ENCODE measurements at places on chromosomes 12 and 14.

DNA sequence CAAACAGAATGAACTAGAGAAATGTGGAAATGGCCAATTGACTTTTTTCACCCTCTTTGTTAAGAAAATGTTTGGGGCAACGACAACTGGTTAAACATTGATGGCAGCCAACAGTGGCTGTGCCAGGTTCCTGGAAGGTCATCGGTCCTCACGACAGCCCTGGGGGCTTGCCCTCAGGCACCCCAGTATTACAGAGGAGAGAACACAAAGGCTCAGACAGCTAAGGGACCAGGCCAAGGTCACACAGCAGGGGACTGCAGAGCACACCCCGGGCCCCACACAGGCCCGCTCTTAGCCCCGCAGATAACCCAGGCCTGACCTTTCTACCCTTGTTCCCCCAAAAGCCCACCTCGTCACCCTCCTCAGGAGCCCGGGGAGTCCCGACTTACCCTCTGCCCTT is 1.3 kb downstream of the TRPV4 start:
- DNase-seq, result no peak

DNA sequence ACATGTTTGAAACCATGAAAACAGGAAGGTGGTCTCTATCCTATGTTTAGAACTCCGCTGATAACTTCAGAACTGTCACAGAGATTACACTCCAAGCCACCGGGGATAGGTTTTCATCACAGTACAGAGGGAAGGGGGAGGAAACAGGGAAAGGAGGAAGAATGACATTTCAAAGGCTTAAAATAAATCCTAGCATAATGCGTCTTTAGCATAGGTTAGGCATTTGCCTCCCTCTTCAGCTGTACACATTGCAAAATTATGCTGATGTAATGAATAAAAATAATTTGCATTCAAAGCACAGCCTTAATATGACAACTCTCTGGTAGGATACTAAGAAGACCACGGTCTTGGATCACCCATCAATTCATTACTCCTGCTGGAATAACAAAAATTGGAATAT is 54.3 kb upstream of the PYGL start:
- no peak for DNase-seq

GRCh38 chr12:130775953-130776856 is 60.1 kb upstream of the RIMBP2 start:
- no peak for DNase-seq

DNA sequence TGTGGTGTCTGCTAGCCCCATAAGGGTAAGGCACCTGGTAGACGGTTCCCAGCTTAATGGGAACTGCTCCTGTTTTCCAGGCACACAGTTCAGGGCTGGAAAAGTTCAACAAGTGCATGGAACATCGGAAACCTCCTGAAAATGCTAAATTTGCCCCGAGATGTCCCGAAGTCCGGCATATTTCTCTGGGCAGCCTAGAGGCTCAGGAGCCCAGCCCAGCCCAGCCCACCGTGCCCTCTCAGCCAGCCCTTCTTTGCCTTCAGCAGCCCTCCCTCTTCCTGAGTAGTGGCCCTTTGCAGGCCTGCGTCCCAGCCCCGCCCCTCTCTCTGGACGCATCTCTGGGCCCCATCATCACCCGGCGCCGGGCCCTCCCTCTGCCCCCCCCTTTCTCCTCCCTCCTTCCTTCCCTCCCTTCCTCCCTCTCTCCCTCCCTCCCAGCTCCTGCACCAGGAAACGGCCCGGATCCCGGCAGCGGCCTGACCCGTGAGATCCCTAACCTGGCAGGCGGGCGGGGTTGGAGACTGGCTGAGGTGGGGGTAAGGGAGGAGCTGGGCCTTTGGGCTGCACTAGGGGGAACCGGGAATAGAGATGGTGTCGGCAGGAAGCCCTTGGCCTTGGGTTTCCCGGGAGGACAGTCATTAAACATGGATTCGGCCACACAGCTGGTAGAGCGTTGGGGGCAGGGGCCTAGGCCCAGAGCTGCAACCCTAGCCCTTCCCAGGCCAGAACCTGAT is at the start of gene BCL2L2:
TSS of gene BCL2L2 (plus strand) at position 422 of the 734 bp plus-strand sequence. CDS start 935 bp downstream, outside the sequence.
- DNase-seq, result no peak

DNA sequence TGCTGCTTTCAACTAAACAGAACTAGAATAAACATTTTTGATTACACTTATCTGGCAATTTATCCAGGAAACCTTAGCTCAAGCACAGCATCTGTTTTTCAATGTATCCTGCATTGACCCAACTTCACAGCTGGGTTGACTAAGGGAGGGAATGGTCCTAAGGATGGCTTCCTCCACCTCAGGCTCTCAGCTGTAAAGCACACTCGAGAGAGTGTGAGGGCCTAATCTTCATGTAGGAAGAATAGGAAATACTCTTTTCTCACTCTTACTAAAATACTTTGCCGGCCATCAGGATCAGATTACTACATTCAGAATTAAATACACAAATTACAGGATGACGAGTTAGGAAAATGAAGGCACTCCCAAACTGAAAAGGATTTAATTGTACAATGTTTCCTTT is 7.2 kb downstream of the SETD3 start:
- DNase-seq, result no peak

DNA sequence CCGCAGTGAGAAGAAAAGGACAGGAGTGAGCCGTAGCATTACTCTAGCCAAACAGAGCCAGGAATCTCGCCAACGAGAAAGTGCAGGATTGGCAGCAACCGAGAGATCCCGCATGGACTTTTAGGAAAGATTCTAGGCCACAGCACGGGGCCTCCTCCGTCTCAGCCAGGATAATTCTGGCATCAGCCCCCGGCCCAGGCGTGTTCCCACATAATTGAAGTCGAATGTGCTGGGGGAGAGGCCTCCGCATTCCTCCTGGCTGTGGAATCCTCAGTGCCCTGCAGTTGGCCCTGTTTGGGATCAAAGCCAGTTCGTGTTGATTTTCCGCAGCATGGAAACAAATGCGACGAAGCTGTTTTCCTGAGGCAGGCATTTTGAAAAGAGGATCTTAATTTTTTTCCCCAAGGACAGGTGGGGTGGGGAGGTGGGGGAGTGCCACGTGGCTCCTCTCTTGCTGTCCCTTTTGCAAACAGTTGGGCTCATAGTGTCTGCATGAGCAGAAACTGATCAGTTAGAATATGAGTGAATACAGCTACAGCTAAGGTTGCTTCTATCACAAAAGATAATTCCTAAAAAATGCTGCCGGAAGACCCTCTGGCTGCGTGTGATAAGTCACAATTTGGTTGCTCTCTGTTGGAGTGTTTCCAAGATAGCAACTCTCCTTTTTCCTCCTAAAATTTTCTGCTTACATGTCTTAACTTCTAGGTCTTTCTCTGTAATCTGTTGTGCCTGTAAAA is 37.3 kb upstream of the ATXN2 start:
- DNase-seq, result no peak

DNA sequence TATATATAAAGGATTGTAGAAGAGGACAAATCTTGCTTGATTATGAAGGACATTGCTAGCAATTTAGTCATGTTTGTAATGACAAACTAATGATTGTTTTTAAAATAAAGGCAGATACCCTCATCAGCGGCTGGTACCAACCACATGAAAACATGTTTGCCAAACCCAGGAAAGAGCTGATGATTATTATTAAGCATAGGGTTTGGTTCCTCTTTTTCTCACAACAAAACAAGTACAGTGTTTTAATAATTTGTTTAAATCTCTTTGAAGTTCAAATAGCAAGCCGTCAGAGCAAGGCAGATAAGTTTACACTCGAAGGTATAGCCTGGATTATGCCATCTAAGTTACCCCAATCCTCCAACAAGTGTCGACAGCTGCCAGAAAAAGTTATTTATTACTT is 5.3 kb upstream of the SINHCAF start:
- DNase-seq, result no peak

- DNase-seq, result no peak
Observed at GRCh38 chr12:54959291-54960018, 25.1 kb downstream of the TESPA1 start.

GRCh38 chr14:103880348-103881267 is 33.2 kb upstream of the PPP1R13B start:
- no peak for DNase-seq

GRCh38 chr14:39342768-39343167 is 89.5 kb downstream of the FBXO33 start:
- no peak for DNase-seq

- no peak for DNase-seq
Observed at GRCh38 chr12:6065863-6066199, 58.6 kb downstream of the VWF start.

DNA sequence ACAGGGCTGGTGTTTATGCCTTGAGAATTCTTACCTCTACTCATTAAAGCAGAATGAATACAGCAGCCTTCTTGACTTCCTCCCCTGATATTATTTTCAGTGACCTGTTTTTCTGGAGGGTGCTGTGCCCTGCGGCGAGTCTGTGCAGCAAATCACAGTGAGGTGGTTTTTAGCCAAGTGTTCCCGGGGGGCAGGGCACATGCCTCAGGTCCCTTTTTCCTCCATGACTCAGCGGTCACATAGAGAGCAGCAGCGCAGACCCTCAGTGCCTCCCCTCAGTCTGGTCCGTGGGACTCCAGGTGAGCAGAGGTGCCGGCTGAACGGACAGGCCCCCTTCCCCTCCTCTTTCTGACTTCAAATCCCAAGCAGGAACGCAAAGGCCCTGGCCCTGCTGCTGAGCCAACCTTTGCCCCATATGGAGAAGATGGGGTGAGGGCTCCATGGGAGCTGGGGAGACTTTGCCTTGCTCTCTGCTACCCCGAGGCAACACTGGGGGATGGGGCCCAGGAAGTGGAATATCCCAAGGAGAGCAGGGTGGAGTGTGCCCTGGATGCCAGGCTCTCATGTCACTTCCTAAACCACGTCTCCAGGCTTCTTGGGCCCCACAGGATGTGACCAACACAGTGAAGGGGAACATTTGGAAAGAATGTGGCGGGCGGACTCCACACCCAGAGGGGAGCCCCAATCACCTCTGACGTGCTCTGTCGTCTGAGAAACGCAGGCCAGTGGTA is 90.0 kb downstream of the DHRS2 start:
- DNase-seq, result no peak

DNA sequence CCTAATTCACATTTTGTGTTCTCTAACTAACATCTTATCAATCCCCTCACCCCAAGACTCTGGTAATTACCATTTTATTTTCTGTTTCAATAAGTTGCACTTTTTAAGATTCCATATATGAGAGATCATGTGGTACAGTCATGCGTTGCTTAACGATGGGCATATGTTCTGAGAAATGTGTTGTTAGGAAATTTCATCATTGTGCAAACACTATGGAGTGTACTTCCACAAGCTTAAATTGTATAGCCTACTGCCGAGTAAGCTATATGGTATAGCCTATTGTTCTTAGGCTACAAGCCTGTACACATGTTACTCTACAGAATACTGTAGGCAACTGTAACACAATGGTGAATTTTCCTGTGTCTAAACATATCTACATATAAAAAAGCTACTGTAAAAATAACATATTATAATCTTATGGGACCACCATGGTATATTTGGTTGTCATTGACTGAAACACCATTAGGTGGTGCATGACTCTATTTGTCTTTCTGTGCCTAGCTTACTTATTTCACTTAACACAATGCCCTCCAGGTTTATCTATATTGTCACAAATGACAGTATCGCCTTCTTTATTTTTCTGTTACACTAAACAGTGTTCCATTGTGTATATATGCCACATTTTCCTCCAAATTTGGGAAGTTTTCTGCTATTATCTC is 473.4 kb upstream of the LMO3 start:
- no peak for DNase-seq

DNA sequence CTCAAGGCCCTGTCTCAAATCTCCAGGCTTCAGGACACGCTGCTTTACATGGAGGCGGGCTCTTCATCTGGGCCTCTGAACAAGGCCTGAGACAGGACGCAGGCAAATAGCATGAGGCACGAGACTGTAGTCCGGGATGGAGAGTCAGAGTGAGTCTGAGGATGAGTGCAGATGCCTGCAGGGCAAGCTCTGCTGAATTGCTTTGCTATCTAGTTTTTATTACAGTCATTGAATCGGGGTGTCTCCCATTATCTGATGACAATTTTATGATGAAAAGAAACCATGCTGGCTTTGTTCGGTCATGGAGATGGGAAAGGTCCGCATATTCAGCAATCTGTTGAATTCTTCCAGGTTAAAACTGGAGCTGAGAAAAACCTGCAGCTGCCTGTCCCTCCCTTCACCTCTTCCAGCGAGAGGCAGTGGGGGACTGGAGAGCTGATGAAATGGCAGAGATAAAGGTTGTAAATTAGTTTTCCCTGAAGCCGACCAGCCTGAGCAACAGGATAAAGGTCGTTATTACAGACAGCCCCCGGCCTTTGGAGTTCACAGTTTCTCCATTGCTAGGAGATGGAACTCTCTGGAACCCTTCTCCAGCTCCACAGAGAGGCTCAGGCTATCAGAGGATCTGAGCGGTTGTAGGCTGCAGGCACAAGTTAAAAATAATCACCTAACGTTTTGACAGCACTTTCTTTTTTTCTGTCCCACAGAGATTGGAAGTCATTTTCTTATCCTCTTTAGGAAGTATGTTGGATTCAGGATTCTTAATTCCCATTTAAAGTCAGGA is 1.3 kb upstream of the ADGRD1 start:
- DNase-seq, result no peak

DNA sequence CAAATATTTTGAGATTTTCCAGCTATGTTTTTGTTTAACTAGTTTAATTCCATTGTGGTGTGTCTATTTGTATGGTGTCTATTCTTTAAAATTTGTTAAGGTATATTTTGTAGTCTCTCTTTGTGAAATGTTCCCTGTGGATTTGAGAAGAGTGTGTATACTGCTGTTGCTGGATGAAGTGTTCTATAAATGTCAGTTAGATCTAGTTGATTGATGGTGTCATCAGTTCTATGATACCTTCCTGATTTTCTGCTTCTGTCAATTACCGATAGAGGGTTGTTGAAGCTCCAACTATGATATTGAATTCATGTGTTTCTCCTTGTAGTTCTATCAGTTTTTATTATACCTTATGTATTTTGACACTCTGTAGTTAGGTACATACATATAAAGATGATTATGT is 53.1 kb downstream of the FUT8 start:
- no peak for DNase-seq

- no peak for DNase-seq
Observed at GRCh38 chr12:75714462-75715322, 203.3 kb upstream of the KRR1 start.

DNA sequence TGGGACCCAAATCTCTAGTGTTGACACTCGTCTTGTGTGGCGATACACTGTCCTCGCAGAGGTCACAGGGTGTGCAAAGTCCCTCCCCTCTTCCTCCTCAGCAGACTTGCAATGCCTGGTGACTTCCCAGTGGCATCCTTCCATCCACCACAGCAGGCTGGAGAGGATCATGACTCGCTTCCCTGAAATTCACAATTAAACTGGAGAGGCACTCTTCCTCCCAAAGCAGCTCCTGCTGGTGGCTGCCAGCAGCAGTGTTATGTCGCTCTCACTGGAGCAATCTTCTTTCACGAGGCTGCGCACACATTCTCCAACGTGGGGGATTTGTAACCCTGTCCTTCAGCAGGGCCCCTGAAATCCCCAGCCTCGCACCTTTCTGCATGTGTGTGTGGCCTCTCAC is 145.2 kb upstream of the TMCC3 start:
- DNase-seq, result no peak

GRCh38 chr12:47773062-47773857 is at the start of gene SLC48A1:
Gene SLC48A1 (plus strand): TSS chr12:47773238. CDS start chr12:47773305, 67 bp downstream.
- DNase-seq, result peak; percentile 77

GRCh38 chr12:12349711-12350665 is at the start of gene MANSC1:
Gene MANSC1 (minus strand): TSS chr12:12350242. CDS start chr12:12343314, 6,928 bp downstream.
- no peak for DNase-seq
